ENCODE measurements at places on chromosomes 2 and 18.

DNA sequence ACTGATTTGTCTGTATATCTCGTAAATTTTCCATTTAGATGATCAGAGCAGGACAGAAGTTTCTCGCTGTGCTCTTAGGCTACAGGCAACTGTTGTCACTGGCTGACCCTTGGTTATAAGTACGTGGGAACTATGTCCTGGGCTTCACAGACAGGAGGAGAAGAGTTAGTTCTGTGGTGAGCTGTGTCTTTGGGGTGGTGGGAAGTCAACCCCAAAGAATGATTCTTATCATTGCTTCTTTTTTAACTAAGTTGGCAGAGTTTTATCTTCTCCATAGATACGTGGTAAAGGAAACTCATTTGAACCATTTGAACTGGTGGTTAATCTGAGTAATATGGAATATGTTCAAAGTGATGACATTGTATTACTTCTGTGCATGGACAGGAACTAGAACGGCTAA lies 230.6 kb upstream of the EPAS1 start:
- DNase-seq, result no peak

- no peak for DNase-seq
Observed at GRCh38 chr2:79711098-79711497, 198.2 kb downstream of the CTNNA2 start.

GRCh38 chr2:24538720-24539119 lies 47.7 kb downstream of the NCOA1 start:
- no peak for DNase-seq

DNA sequence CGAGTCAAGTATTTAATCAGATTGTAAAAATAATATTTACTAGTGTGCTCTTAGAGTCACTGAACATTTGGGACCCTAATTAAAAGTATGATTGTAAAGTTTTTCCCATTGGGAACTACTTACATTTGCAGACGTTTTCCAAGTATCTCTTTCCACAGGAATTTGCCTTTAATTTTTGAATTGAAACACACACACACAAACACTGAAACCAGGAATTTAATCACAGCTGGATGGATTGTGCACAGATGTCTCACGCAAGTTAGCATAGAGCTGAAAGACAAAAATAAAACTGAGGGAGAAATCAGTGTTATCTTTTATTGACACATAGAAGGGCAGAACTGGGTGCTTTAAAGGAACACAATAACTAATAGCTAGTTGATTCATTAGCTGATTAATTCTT lies 230.7 kb downstream of the RND3 start:
- no peak for DNase-seq

GRCh38 chr2:12971581-12972365 lies 255.0 kb downstream of the TRIB2 start:
- DNase-seq, result no peak

GRCh38 chr2:235613649-235614048 lies 119.8 kb downstream of the AGAP1 start:
- DNase-seq, result no peak

GRCh38 chr18:4721545-4721944 lies 266.4 kb upstream of the DLGAP1 start:
- DNase-seq, result no peak

DNA sequence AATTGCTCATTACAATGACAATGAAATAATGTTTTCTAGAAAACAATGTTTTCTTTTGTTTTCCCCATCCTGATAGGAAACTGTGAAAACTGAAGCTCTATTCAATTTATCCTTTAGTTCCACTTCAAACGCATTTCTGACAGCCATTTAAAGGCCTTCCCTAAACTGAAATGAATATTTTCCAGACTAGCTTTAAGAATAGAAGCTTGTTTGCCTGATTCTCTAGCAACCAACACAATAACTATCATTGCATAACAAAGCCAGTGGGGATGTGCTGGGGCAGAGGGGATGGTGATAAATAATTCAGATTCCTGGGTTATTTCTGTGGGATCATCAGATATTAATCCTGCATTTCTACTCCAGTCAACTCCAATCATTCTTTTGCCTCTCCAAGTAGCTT lies 427.1 kb downstream of the RND3 start:
- no peak for DNase-seq

DNA sequence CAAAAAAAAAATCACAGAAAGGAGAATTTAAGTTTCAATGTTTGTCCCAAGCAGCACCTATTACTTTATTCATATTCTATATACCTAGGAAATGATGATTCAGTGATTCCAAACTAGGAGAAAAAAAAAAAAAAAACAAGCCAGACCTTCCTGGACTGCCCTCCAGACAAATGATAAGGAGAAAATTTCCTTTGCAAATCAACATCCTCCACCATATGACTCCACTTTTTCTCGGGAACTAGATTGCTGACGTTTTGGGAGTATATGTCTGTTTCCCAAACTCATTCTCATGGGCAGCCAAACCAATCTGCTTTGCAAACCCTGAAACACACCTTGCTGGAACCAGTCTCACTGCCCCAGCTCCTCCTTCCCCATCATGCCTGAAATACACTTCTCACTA lies 16.8 kb downstream of the AP1S3 start:
- DNase-seq, result no peak
